ENCODE measurements at places on chromosomes 5 and 9. TPM values are rescaled to one million over a fixed set of nuclear protein-coding genes. Genes with fewer than 3 reads are reported as not detected.

GRCh38 chr5:169635936-169636335 is 1.1 kb upstream of the DOCK2 start:
- H3K36me3 ChIP-seq: no peaks in the 10 kb centered on the region
- H3K27ac ChIP-seq: no peak overlapping the region
- H3K27me3 ChIP-seq: peaks cover 11% of the 10 kb centered on the region
- DNase-seq: no peak

RAI14 gene
- total RNA-seq: 3.5 TPM

DNA sequence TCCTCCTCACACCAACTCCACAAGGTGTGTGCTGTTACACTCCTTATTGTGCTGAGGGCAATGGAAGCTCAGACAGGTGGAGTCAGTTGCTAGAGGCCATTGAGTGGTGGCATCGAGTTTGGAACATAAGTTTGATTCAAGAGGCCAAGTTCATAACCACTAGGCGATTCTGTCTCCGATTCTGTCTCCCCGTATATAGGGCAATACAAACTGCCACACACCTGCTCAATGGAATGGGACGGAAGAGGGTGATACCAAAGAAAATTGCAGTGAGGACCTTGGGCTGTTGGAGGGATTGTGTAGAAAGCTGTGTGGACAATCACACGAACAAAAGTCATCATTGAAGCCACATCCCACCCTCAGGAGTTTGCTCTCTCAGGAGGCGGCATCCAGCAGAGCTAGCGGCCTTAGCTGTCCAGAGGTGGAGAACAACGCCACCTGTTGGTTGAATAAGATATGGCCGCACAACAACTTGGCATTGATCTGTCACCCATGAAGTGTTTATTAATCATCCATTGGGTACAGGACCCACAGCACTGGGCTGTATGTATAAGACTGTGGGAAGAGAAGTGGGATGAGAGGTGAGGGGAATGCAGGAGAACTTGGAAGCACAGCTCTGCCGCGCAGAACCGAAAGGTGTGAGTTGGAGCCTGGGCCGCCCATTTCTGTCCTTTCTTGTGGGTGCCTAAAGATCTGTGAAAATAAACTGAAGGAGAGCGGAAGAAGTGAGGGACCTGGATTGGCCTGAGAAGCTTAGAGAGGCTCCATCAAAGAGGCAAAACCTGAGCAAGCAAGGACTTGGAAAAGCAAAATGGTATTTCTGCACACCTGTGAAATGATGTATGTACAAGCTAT is 16.1 kb upstream of the NEUROG1 start:
- no peak overlapping the region for H3K27ac ChIP-seq
- no peak overlapping the region for H3K4me3 ChIP-seq
- no peaks in the 10 kb centered on the region for H3K36me3 ChIP-seq
- H3K4me1 ChIP-seq: no peaks in the 10 kb centered on the region

DNA sequence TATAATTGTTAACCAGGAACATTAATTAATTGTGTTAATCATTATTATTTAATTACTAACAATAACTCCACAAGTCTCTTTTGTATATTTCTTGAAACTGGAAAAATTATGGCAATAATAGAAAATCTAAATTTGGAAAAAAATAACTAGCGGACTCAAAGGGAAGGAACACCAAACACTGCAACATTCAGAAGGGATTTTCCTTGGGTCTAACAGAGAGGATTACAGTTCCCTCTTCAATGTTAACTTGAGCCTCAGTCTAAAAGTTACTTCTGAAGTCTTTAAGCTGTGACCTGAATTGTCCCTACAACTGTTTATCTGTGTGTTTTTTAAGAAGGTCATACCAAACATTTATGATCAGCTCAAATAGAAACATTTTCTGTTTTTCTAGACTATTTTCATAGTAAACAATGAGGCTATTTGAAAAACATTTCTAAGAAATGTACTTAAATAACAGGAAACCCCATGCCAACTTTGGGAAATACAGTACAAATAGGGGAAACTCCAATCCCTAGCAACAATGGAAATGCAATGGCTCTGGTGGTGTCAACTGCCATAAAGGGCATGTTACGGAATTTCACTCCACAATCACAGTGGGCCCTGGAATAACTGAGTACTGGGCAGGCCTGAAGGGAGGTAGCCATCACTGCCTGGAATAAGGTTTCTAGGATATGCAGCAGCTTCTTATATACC is 61.2 kb downstream of the MCTP1 start:
- no peaks in the 10 kb centered on the region for H3K4me1 ChIP-seq
- H3K27ac ChIP-seq: no peak overlapping the region
- DNase-seq: no peak
- H3K36me3 ChIP-seq: no peaks in the 10 kb centered on the region
- H3K4me3 ChIP-seq: no peak overlapping the region
- no peaks in the 10 kb centered on the region for H3K27me3 ChIP-seq

- peaks cover 82% of the 10 kb centered on the region for H3K4me1 ChIP-seq
- peaks cover 59% of the 10 kb centered on the region for H3K36me3 ChIP-seq
- no peak for DNase-seq
These were observed 34.8 kb downstream of the GSN start for GRCh38 chr9:121302786-121303185.

- H3K4me3 ChIP-seq: no peak overlapping the region
- H3K4me1 ChIP-seq: peaks cover 14% of the 10 kb centered on the region
- no peak overlapping the region for H3K27ac ChIP-seq
- H3K27me3 ChIP-seq: no peaks in the 10 kb centered on the region
- DNase-seq: peak; percentile 85
- no peaks in the 10 kb centered on the region for H3K36me3 ChIP-seq
These were observed 15.8 kb upstream of the PSAT1 start for GRCh38 chr9:78280982-78281668.

GRCh38 chr5:27906931-27907601 is 868.7 kb upstream of the CDH9 start:
- H3K27me3 ChIP-seq: no peaks in the 10 kb centered on the region
- no peaks in the 10 kb centered on the region for H3K4me1 ChIP-seq
- DNase-seq: no peak
- no peak overlapping the region for H3K27ac ChIP-seq
- no peak overlapping the region for H3K4me3 ChIP-seq

DNA sequence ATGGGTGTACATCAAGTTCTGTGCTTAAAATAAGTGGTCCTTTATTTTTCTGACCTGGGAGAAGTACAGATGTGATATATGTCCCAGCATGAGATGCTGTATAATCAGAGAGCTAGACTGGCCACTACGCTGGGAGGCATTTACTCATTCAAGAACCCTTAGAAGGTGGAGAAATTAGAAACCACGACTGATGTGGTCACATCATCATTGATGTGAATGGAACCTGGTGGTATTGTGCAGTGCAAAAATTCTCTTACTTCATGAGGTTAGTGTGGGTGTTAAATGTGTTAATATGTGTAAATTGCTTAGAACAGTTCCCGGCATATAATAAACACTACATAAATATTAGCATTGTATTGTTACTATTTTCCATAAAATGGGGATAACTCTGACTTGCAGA is 69.5 kb upstream of the CKMT2 start:
- no peaks in the 10 kb centered on the region for H3K36me3 ChIP-seq
- H3K27ac ChIP-seq: no peak overlapping the region
- no peaks in the 10 kb centered on the region for H3K27me3 ChIP-seq

- DNase-seq: no peak
- no peaks in the 10 kb centered on the region for H3K27me3 ChIP-seq
- H3K4me1 ChIP-seq: peaks cover 7% of the 10 kb centered on the region
- H3K27ac ChIP-seq: no peak overlapping the region
- H3K4me3 ChIP-seq: no peak overlapping the region
These were observed 594.6 kb upstream of the BRINP1 start for GRCh38 chr9:119963798-119964372.

- no peak overlapping the region for H3K4me3 ChIP-seq
- H3K36me3 ChIP-seq: no peaks in the 10 kb centered on the region
- H3K4me1 ChIP-seq: no peaks in the 10 kb centered on the region
- no peak overlapping the region for H3K27ac ChIP-seq
These were observed 60.6 kb upstream of the GRIA1 start for GRCh38 chr5:153429761-153430380.

CBY3 gene
- total RNA-seq: not detected

DNA sequence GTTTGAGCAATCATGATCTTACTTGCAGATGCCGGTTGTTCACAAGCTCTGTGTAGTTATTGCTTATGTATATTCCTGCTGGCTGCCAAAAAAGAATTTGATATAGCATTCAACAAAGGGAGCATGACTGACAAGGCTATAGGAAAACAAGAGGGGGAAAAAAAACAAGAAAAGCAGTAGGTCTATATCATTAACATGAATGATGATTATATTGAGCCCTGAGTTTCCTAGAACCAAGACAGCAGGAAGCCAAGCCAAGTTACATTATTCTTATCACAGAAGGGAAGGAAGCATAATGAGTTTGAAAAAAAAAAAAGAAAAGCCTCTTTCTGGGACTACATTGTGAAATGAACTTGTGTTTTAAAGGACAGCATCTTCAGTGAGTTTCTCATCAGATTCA is 41.0 kb downstream of the TSTD2 start:
- peaks cover 20% of the 10 kb centered on the region for H3K4me1 ChIP-seq
- H3K27me3 ChIP-seq: no peaks in the 10 kb centered on the region
- H3K36me3 ChIP-seq: no peaks in the 10 kb centered on the region
- no peak overlapping the region for H3K27ac ChIP-seq
- H3K4me3 ChIP-seq: no peak overlapping the region

- no peak overlapping the region for H3K27ac ChIP-seq
- peaks cover 36% of the 10 kb centered on the region for H3K27me3 ChIP-seq
- no peaks in the 10 kb centered on the region for H3K36me3 ChIP-seq
- no peak for DNase-seq
These were observed 5.7 kb downstream of the SLC6A3 start for GRCh38 chr5:1439388-1440097.

DNA sequence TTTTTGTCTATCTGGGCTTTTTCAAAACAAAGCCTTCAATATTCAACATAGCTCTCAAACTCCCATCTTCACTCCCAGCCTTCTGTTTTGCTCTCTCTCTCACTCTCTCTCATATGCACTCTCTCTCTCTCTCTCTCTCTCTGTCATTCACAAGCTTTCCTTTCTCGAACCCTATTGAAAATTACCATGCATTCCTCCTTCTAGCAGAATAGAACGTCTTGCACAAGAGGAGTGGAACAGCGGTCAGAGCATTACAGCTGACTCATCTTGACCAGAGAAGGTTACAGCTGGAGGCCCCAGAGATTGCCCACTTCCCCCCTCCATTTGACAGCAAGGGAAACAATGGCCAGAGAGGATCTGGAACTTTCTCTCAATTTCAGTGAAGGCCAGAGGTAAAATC is 51.0 kb upstream of the LIFR start:
- no peak overlapping the region for H3K27ac ChIP-seq
- peaks cover 13% of the 10 kb centered on the region for H3K4me1 ChIP-seq
- H3K36me3 ChIP-seq: no peaks in the 10 kb centered on the region
- H3K4me3 ChIP-seq: no peak overlapping the region
- no peak for DNase-seq

IFNB1 gene
- total RNA-seq: not detected

DNA sequence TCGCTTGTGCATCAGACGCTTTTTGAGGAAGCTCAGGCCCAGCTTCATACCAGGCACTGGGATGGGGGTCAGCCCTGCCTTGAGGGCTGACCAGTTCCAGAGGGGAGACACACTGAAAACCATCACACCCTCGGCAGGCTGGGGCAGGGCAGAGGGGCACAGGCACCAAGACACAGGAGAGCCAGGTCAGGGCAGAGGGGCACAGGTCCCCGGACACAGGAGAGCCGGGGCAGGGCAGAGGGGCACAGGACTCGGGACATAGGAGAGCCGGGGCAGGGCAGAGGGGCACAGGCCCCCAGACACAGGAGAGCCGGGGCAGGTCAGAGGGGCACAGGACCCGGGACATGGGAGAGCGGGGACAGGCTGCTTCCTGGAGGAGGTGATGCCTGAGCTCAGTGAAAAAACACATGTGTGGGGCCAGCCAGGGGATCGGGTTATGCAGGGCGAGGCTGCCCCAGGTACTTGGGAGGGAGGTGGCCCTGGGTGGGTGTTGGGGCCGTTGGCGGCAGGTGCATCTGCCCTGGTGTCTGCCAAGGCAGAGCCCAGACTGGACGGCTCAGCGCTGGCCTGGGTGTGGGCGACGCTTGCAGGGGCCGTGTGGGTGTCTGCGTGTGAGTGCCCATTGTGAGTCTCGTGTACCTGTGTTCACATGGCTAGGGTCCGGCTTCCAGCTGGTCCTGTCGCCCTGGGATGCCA is 15.1 kb upstream of the SLC2A6 start:
- H3K27me3 ChIP-seq: no peaks in the 10 kb centered on the region
- H3K36me3 ChIP-seq: no peaks in the 10 kb centered on the region
- H3K4me1 ChIP-seq: peaks cover 13% of the 10 kb centered on the region

DNA sequence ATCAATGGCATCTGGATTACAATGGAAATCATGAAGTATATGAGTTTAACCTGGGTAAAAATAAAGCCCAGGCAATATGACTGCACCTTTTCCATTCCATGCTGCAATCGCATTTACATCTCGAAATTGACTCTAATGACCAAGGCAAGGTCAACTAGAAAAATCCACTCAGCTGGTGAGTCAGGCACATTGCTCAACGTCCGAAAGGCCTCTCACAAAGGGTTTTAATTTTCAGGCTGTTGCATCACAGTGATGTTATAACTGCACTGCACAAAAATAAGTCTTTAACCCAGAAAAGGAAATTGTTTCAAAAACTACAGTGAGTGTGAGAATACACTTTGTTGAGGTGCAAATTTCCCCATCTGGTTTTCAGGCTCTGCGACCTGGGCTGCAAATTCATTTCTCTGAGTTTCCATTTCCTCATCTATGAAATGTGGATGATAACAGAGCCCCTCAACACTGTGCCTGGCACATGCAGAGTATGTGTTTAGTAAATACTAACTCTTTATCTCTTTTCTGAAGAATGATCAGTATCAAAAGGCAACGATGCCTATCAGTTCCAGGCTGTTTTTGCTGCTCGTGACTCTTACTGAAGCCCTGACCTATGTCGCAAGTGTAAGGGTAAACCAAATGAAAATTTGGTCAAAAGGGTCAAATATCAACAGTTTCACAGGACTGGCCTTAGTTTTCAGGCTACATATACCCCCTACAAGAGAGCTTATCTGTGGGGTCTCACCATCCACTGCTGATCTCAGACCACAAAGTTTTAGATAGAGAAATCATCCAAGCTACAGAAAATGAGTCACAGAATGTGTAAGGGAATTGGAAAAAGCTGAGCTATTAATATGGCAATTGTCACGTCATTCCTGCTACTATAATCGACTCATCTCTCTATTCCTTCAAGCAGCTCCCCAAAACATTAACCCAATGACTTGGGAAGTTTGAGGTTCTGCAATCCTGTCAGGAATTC is 4.1 kb downstream of the NFIL3 start:
- H3K27me3 ChIP-seq: no peaks in the 10 kb centered on the region
- no peak overlapping the region for H3K4me3 ChIP-seq
- DNase-seq: no peak
- no peaks in the 10 kb centered on the region for H3K4me1 ChIP-seq
- H3K27ac ChIP-seq: peak overlapping the region; percentile 30

PCDHGA4 gene
- total RNA-seq: 11.0 TPM

BTNL8 gene
- 0.17 TPM for total RNA-seq

- no peaks in the 10 kb centered on the region for H3K27me3 ChIP-seq
- H3K4me3 ChIP-seq: no peak overlapping the region
- no peak for DNase-seq
- H3K4me1 ChIP-seq: no peaks in the 10 kb centered on the region
- no peaks in the 10 kb centered on the region for H3K36me3 ChIP-seq
These were observed 587.0 kb upstream of the ZNF608 start for GRCh38 chr5:125333416-125333815.

- DNase-seq: no peak
- no peak overlapping the region for H3K4me3 ChIP-seq
- H3K27ac ChIP-seq: no peak overlapping the region
- H3K4me1 ChIP-seq: no peaks in the 10 kb centered on the region
These were observed 56.7 kb upstream of the CARTPT start for GRCh38 chr5:71662381-71662780.
